Iris pigment epithelial cell (primary cell): ENCODE measurements at places on chromosomes 7 and 10.

DNA sequence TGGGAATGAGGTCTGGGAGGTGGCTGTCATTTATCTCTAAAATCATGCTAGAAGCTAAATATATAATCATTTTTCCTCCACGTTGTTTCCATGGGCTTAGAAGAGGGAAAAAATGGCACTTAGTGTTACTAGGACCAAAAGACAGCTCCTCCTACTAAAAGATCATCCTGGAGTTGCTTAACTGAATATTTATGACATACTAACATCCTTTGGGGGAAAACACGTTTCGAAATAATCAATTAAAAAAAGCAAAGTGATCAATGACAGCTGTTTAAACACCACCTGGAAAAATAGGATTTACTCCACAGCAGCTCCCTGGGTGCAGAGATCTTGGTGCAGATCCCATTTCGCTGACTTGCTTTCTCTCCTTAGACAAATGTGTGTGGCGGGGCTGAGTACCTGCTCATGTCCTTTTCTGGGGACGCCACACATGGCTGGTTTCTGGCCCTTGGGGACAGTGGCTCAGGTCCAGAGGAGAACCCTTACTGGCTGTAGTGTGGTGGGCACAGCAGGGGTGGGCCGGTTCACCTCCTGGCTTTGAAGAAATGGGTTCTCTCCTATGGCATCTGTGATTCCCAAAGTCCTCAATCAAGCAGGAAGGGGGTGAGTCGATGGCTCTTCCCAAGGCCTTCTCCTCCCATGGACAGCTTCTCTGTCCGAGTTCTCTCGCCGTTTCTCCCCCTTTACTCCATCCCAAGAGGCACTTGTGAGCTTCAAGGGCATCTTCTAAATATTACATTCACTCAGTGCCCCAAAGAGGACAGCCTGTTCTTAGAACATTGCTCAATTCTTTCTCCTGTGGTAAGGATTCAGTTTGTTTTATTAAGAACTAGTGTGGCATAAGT, 156.4 kb upstream of the KLF14 start:
- DNase-seq: peak; percentile 82

DNA sequence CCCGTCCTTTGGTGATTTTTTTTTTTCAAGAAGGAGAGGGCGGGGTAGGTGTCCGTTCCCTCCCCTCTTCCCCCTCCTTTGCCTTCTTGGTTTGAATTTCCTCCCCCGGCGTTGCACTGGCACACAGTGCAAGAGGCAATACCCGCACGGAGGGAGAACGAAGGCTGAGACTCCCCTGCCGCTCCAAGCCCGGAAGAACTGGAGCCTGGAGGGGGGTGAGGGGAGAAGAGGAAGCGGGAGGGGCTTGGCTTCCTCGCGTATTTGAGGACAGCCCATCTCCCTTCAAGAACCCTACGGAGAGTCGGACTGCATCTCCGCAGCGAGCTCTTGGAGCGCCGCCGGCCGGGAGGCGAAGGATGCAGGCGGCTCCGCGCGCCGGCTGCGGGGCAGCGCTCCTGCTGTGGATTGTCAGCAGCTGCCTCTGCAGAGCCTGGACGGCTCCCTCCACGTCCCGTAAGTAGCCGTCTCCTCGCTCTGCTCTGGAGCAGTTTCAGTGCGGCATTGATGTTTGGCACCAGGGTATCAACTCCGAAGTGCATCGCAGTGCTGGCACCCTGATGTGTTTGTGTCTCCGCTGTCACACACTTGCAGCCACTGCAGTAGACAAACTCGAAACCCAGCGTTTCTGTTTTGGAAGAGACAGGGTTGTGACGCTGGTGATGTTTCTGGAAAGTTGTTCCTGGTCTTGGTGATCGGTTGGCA, at the start of gene CNTNAP2:
TSS of gene CNTNAP2 (plus strand) at position 281 of the 702 bp plus-strand sequence. CDS start at position 357, 76 bp downstream.
- DNase-seq: peak; percentile 47

DNA sequence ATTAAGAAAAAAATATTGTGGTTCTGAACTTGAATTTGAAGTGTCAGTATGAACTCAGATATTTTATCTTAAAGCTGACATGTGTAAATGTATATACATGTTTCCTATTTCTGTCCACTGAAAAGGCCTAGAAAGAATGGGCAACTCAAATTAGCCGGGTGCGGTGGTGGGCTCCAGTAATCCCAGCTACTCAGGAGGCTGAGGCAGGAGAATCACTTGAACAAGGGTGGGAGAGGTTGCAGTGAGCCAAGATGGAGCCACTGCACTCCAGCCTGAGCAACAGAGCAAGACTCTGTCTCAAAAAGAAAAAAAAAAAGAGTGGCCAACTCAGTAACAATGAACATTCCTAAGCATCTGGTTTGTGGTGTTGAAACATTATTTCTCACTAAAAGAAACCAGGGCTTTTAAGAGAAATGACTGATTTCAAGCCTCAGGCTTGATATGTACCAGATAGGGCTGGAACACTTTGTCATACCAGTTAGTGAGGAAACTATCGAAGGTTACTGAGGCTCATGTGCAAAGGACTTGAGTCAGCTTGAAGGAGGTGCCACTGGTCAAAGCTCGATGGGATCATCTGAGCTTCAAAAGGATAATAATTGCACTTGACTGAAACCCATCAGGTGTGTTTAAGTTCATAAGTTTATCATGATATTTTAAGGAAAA, 40.5 kb downstream of the AOAH start:
- no peak for DNase-seq

- DNase-seq: peak; percentile 84
Measured at GRCh38 chr10:14873090-14873760, 5.4 kb upstream of the SUV39H2 start.

GRCh38 chr7:101180130-101180755, at the start of gene NAT16:
NAT16 (minus strand) TSS chr7:101180293; CDS start chr7:101174807, 5,486 bp downstream.
- no peak for DNase-seq

DNA sequence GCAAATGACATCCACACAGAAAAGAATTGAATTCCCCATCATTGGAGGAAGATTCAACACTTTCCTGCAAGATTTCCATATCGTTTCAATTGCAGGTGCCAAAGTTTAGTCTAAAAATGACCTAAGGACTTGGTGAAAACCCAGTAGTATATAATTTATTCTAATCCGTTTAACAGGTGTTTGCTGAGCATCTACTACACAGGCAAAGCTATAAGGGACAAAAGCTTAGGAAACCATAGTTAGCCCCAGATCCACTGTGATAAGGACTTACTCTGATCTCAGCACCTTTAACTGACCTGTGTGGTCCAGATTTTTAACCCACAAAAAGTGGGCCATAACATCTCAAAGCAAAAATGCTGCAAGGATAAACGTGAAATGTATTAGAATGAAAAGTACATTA, 19.1 kb downstream of the UBE2H start:
- no peak for DNase-seq

DNA sequence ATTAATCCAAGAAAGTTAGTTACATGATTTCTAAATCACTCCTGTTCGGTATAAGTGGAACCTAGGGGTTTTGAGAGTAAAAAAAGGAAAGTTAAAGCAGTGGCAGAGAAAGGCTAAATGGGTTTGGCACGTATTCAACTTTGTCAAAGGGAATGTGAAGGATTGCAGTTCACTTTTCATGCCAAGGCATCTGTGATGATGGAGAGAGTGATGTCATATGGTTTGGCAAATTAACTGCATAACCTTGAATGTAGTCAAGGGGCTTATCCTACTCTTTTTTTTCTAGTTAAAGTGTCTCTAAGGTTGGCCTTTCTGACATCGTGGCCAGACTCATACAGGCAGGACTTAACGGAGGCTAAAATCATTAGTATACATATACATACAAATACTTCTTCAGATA, 277.8 kb downstream of the EXOC4 start:
- DNase-seq: peak; percentile 92

DNA sequence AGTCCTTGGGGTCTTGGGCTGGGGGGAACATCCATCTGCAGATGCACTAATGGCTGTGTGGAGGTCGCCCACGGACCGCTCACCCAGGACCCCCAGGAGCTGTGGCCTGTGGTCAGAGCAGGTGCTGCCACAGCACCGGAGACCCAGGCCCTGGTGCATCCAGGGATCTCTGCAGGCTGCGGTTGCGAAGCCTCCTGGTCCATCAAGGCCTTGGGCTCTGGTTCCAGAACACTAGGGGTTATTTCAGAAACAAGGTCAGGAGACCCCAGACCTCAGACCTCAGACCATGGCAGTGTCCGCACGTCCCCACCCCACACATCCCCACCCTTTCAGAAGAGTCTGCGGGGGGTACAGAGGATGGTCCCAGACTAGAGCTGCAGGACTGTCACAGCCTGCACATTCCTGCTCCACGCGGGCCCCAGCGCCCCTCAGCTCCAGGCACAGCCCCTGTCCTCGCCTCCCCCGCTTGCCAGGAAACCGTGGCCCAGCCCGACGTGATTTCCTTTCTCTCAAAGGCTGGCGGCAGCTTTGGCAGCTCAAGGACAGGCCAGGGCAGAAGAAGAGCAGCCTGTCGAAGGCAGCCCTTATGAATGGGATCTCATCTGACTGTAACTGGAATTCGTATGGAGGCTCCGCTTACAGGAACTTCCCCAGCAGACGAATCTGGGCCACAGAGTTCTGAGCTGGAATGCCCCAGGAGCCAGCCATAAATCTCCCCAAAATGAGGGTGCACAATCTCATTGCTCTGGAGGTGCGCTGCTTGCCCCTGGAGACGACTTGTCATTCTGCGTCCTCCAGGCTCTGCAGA, 136.2 kb upstream of the RET start:
- DNase-seq: no peak

DNA sequence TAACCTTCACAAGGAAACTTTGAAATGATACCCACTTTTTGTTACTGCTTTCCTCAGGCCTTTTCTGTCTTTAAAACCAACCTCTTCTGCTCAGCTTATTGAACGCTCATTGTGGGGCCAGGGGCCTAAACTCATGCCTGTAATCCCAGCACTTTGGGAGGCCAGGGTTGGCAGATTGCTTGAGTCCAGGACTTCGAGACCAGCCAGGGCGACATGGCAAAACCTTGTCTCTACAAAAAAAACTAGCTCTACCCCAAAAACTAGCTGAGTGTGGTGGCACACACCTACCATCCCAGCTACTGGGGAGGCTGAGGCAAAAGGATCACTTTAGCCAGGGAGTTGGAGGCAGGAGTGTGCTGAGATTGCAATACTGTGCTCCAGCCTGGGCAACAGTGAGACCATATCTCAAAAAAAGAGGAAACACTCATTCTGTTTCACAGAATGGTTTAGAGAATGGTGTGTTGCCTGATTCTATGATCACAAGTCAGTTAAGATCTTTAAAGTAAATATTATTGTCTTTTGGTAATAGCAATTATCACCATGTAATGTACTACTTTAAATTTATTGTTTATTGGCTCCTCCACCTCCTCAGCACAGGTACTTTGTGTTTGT, 51.1 kb downstream of the KCTD7 start:
- DNase-seq: no peak

DNA sequence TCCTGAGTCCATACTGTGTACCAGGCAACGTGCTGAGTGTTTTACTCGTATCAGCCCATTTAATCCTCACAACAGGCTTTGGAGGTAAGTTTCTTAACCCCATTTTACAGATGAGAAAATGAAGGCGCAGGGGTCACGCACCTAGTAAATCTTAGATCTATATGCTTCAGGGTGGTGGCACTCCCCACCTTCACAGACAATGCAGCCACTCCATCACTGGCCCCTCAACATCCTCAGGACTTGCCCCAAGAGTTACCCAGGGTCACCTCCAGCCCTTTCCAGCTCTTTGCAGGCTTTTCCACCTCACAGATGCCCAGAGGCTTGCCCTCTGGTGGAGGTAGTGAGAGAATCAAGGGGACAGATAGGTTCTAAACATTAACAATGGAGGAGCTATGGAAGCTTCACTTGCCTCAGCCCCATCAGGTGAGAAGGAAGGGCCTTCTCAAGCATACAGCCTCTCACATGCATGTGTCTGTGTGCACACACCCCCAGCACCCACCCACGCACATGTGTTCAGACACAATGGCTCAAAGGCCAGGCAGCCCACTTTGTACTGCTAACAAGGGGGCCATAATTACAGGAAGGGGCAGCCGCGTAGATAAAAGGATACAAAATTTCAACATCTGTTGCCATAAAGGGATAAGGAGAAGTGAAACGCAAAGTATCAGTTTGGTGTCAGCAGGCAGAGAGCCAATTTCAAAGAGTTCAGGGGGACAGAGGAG, 29.1 kb downstream of the DPCD start:
- DNase-seq: peak; percentile 8

DNA sequence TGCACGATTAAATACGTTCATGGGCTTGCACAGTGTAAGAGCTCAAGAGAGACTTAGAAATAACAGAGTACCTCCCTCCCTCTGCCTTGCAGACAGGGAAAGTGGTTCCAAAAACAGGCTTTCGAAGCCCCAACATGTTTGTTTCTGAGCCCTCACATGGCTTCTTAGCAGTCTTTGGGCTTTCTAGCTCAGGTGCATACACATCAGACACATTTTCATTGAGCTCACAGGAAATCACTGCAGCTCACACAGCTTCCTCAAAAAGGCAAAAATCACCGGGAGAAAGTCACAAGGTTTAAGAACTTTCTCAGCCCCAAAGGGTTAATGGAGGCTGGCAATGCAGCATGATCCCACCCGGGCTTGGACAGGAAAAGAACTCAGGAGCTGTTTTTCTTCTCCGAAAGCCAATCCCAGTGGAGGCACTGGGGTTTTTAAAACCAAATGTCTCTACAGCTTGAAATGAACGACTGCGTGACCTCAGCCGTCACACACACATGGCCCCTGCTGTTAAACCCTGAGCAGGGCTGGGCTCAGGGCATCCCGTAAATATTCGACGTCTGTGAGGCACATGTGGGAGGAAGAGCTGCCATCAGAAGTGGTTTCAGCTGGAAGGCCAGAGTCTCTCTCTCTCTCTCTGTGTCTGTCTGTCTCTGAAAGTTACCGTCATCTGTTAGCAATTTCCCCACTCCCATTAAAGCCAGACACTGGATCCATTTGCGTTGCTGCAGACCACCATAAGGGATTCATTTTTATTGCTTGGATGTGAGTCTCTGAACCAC, 69.7 kb downstream of the CALML3 start:
- DNase-seq: peak; percentile 52

- DNase-seq: no peak
Measured at GRCh38 chr10:86648704-86649427, 5.5 kb upstream of the OPN4 start.

DNA sequence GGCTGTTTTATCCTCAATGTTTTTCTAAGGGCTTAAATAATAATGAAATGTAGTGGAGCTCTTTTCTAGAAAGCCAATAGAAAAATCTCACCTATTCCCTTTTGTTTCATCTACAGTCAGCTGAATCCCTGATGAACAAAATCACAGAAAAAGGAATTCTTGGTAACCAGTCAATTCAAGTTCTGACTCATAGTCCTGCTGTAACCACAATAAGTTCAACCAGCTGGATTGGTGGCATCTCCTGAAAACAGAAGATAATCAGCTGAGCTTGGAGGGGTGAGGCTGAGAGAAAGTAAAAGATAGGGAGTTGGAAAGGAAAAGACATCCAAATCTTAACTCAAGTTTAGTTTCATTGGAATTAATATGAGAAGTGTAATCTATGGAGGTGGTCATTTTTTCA, 772.1 kb downstream of the CCSER2 start:
- no peak for DNase-seq

- DNase-seq: peak; percentile 66
Measured at GRCh38 chr10:112986544-112987190, 36.6 kb downstream of the TCF7L2 start.

- no peak for DNase-seq
Measured at GRCh38 chr10:11017570-11018431, at the start of gene CELF2. CELF2 (plus strand) TSS chr10:11017872; CDS start chr10:11018090, 218 bp downstream.
